ENCODE measurements at places on chromosomes 3 and 15.

GRCh38 chr15:40722934-40723333 lies 28.0 kb downstream of the RAD51 start:
- DNase-seq, result no peak

DNA sequence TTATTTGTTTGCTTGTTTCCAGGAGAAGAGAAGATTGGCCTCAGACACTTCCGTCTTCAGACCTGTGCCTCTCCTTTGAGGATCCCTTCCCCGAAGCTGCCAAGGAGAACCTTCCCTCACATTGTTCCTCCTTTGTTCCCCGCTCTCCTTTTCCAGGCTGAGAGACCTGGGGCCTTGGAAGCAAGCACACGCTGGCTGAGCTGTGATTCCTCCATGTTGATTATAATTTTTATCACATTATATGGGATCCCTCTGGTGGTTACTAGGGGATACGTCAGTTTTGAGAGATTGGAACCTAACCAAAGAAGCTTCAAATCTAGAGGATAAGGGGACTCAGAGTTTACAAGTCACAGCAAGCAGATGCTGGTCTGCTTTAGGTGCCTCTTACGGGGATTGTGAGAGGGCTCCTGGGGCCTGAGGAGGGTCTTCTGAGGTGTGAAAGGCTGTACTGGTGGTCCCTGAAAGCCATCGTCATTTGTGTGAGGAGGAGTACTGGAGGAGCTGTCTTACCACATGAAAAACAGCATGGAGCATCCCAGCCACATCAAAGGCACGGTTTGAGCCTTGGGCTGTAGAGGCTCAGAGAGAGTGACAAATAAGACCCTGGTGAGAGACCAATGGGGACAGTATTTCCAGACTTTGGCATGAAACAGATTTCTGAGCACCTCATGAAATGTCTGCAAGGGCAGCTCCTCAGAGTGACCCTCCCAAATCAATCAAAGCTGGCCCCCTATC lies 760.1 kb upstream of the CFAP20DC start:
- no peak for DNase-seq

DNA sequence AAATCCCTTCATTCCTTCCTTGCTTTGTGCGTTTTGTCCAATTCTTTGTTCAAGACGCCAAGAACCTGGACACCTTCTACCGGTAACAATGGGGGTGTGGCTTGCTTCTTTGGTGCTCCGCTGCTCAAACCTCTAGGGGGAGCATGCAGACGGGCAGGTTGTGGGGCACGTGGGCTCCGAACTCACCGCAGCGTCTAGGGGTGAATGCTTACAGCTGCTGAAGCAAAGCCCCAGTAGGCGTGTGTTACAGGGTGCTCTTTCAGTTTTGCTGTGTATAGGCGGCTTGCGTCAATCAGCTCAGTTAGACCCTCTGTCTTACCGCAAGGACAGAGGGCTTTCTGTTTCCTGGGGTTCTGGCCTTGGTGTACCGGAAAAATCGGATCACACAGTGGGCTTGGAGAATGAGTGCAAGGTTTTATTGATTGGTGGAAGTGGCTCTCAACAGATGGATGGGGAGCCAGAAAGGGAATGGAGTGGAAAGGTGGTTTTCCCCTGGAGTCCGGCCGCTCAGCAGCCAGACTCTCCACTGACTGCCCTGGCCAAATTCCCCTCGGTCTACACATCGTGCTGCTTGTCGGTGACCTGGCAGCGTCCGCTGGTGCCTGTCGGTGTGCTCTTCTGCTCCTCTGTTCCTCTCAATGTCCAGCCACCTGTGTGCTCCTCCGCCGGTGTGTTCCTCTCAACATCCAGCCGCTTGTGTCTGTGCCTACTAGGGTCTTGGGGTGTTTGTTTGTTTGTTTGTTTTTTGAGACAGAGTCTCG lies 1.2 kb upstream of the LRRC34 start:
- peak; percentile 37 for DNase-seq

GRCh38 chr3:116129187-116129946 lies 315.9 kb downstream of the LSAMP start:
- no peak for DNase-seq

GRCh38 chr3:12486916-12487315 lies 2.6 kb downstream of the TSEN2 start:
- DNase-seq, result no peak

DNA sequence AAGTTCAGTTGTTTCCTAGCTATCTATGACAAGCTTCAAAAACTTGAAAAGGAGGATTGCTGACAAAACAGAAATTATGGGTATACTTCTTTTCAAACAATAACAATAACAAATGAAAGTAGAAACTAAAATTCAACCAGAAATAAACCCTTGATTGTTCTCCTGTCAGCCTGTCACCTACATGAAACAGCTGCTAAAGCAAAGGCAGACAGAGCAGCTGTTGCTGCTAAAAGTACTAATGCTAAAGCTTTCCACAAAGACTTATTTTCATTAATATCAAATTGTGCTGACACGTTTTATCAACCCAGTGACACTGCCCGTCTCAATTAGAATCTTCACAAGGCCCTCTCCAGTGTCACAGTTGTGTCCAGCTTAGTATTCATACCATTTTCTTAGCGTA lies 533.2 kb upstream of the GBE1 start:
- no peak for DNase-seq

GRCh38 chr15:42826251-42826890 lies 89.4 kb upstream of the CDAN1 start:
- no peak for DNase-seq

- no peak for DNase-seq
Measured at GRCh38 chr3:129377615-129378014, 50.8 kb downstream of the EFCAB12 start.

DNA sequence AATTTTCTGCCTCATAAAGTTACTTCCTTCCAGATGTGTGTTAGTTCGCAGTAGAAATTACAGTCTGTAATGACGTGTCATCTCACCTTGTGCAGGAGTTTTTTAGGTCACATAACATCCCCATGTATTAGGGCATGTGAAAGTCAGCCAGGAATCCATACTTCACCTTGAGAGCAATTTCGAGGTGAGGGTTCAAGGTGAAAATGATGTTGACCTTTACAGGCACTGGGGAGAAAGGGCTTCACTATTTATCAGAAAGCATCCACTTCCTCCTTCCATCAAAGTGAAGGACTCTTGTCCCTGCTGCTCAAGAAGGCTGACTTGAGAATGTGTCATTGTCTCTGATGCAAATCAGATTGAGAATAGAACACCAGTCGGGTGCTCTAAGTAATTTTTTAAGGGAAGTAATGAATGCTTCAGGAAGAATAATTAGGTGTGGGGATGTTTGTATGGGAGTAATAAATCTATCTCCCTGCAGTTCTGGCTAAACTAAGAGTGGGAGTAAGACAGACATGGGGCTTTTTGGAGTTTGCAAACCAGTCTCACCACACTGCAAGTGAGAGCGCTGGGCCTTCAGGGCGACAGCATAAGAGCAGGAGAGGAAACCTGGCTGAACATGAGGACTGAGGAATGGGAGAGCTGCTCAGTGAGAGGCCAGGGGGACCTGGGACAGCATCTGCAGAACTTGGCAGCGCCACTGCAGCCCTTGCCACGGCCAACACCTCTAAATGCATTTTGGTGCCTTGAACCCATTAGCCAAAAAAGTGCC lies 85.9 kb upstream of the IL12A start:
- no peak for DNase-seq

- no peak for DNase-seq
Measured at GRCh38 chr15:81323559-81323943, 390 bp downstream of the STARD5 start.

GRCh38 chr3:71035886-71036285 lies 547.6 kb downstream of the FOXP1 start:
- no peak for DNase-seq

- no peak for DNase-seq
Measured at GRCh38 chr3:41975416-41976103, 13.7 kb upstream of the ULK4 start.

GRCh38 chr3:189572249-189572648 lies 58.9 kb upstream of the TP63 start:
- no peak for DNase-seq

DNA sequence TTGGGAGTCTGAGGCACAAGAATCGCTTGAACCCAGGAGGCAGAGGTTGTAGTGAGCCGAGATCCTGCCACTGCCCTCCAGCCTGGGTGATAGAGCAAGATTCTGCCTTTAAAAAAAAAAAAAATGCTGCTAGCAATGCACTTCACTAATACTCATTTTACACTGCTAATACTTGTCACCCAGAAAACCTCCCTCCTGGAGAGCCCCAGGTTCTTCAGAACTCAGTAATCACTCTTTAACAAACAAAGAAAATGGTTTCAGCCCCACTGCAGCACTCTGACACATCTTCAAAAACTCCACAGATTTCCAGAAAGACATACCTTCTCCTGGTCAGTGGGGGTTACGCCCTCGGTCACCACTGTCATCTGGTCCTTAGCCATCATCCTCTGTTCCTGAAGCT lies 366.7 kb downstream of the SHQ1 start:
- no peak for DNase-seq

- no peak for DNase-seq
Measured at GRCh38 chr3:196774191-196774820, 34.6 kb downstream of the PAK2 start.

- DNase-seq, result no peak
Measured at GRCh38 chr3:184448321-184449160, 68.7 kb downstream of the CHRD start.

GRCh38 chr3:58697561-58697960 lies 31.0 kb upstream of the FAM3D start:
- DNase-seq, result no peak

- no peak for DNase-seq
Measured at GRCh38 chr3:45347315-45348000, 40.9 kb upstream of the LARS2 start.

Measured in stimulated activated CD8-positive, alpha-beta memory T cell treated with anti-CD3 and anti-CD28 coated beads, Interleukin-2, amount 100 ng/mL, for 1 hour (primary cell).